ENCODE measurements at places on chromosomes 16 and 17. TPM values are rescaled to one million over a fixed set of nuclear protein-coding genes. Genes with fewer than 3 reads are reported as not detected.

RND2 gene
- 0.60 TPM for total RNA-seq

RFFL gene
- total RNA-seq: 8.2 TPM

EVPL gene
- 0.16 TPM for total RNA-seq

G6PC1 gene
- not detected for total RNA-seq

ANKFY1 gene
- total RNA-seq: 33.3 TPM

AATK gene
- total RNA-seq: 0.32 TPM

KRTAP16-1 gene
- not detected for total RNA-seq

CCL8 gene
- not detected for total RNA-seq

TBC1D3I gene
- not detected for total RNA-seq

WDR45B gene
- total RNA-seq: 40.9 TPM

TRIM25 gene
- 17.2 TPM for total RNA-seq

RNF112 gene
- total RNA-seq: 0.34 TPM

TBX6 gene
- 0.16 TPM for total RNA-seq

CMTM2 gene
- not detected for total RNA-seq

DNAH3 gene
- under 0.01 TPM for total RNA-seq

NEUROD2 gene
- under 0.01 TPM for total RNA-seq

TNFSF13 gene
- 0.34 TPM for total RNA-seq

P4HB gene
- 766 TPM for total RNA-seq

OTOA gene
- under 0.01 TPM for total RNA-seq

PTX4 gene
- not detected for total RNA-seq

CCL7 gene
- not detected for total RNA-seq

IRF8 gene
- total RNA-seq: not detected

PLEKHH3 gene
- 10.1 TPM for total RNA-seq

MT1E gene
- 129 TPM for total RNA-seq

IKZF3 gene
- total RNA-seq: not detected

CRISPLD2 gene
- 3.1 TPM for total RNA-seq

CA7 gene
- not detected for total RNA-seq

MYOCD gene
- 0.32 TPM for total RNA-seq

PLK1 gene
- total RNA-seq: 2.4 TPM

ITGAL gene
- total RNA-seq: not detected

EXOC3L1 gene
- total RNA-seq: 0.34 TPM

TMIGD1 gene
- not detected for total RNA-seq

PRSS8 gene
- 0.09 TPM for total RNA-seq

SCRN2 gene
- total RNA-seq: 56.3 TPM

KRTAP4-8 gene
- not detected for total RNA-seq

KRTAP3-1 gene
- total RNA-seq: not detected

NETO2 gene
- 3.3 TPM for total RNA-seq

SPATA22 gene
- total RNA-seq: not detected

OR1F1 gene
- total RNA-seq: not detected

C16orf78 gene
- not detected for total RNA-seq

NACA2 gene
- total RNA-seq: not detected

TP53TG3C gene
- not detected for total RNA-seq

TRAF4 gene
- total RNA-seq: 23.8 TPM

PPP1R27 gene
- total RNA-seq: not detected

KIF2B gene
- total RNA-seq: not detected

RAPGEFL1 gene
- total RNA-seq: 0.52 TPM

ELMO3 gene
- total RNA-seq: 0.32 TPM

HBA2 gene
- total RNA-seq: not detected
